ENCODE measurements at places on chromosomes 6 and 20.

DNA sequence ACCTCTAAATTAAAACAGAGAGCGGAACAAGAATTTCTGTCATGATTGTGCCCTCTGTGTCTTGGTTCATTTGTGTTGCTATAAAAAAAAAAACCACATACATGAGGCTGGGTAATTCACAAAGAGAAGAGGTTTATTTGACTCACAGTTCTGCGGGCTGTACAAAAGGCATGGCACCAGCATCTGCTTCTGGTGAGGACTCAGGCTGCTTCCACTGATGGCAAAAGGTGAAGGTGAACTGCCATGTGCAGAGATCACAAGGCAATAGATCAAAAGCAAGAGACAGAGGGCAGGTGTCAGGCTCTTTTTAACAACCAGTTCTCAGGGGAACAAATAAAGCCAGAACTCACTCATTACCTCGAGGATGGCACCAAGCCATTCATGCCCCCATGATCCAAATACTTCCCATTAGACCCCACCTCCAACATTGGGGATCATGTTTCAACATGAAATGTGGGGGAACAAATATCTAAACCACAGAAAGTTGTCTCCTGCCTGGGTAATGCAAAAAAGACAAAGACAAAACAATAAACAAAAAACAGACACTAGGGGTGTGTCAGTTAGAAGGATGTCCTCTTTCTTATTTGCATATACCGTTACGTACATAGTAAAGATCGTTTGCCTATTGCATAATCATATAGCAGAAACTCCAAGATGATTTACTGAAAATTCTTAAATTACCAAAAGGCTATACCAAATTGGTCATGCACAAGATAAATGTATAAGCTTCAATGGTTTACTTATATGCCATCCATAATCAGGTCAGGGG lies 17.0 kb downstream of the SERPINB9 start:
- no peak for DNase-seq

DNA sequence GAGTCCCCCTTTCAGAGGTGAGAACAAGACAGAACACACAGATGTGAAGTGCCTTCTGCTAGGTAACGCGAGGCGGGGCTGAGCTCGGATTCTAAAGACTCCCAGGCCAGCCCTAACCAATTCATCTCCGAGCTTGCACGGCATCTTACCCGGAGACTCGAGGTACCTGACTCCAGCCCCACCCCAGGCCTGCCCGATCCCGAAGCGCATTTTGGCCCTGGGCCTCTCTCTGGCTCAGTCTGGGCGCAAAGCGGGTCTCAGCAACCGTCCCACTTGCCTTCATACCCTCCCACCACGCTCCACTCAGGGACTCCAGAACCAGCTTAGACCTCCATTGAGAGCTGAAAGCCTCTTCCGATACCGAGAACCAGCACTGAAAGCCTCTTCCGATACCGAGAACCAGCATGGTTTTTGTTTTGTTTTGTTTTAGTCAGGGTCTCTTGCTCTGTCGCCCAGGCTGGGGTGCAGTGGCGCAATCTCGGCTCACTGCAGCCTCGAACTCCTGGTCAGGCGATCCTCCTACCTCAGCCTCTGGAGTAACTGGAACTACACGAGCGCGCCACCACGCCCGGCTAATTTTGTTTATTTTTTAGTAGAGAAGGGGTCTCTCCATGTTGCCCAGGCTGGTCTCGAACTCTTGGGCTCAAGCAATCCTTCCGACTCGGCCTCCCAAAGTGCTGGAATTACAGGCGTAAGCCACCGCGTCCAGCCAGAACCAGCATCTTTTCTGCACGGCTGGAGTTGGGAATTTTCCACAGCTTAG lies 557 bp upstream of the DYNLRB1 start:
- DNase-seq, result peak; percentile 80

- DNase-seq, result no peak
Measured at GRCh38 chr6:47209632-47210031, 100.1 kb downstream of the TNFRSF21 start.

DNA sequence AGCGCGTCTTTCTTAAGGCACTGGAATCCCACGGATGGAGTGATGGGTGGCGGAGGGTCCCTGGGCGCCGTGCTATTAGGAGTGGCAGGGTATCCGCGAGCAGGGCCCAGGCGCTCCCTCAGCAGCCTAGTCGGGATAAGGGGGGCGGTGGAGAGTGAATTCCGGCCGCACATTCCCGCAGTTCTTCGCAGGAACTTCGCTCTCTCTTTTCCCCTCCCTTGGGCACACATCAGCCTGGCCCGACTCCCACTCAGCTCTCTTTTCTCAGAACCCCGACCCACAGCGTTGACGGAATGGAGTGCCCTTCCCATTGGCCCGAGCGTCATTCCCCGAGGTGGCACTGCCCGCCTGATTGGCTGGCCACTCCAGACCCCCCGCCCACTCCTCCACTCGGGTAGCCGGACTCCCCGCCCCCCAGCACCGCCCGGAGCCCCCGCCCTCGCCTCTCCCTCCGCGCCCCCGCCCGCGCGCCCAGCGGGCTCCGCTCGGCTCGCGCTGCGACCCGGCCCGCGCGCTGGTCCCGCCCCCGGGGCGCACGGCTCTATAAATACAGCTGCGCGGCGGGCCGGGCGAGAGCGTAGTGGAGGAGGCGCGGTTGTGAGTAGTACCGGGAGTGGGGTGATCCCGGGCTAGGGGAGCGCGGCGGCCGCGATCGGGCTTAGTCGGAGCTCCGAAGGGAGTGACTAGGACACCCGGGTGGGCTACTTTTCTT lies at the start of gene ID4:
TSS of gene ID4 (plus strand) at position 572 of the 712 bp plus-strand sequence. CDS start 385 bp downstream, outside the sequence.
- DNase-seq, result no peak

DNA sequence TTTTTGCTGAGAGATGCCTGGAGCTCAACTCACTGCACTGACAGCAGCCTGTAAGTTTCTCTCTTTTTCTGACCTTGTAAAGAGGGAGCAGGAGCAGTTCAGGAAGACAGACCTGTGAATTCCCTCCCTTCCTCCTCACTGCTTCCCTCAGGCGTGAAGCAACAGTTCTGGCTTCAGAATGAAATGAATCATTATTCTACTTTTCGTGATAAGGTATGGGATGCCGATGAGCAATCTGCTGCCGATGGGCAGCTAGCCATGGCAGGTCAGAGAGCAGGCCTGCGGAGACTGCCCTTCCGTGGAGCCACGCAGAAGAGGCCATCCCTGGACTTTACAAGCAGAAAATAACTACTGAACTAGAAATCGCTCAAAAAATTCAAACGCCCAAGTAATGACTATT lies 426.5 kb upstream of the RNF217 start:
- no peak for DNase-seq

All from GM20000 (cell line).